ENCODE measurements at places on chromosomes 7 and 10.

DNA sequence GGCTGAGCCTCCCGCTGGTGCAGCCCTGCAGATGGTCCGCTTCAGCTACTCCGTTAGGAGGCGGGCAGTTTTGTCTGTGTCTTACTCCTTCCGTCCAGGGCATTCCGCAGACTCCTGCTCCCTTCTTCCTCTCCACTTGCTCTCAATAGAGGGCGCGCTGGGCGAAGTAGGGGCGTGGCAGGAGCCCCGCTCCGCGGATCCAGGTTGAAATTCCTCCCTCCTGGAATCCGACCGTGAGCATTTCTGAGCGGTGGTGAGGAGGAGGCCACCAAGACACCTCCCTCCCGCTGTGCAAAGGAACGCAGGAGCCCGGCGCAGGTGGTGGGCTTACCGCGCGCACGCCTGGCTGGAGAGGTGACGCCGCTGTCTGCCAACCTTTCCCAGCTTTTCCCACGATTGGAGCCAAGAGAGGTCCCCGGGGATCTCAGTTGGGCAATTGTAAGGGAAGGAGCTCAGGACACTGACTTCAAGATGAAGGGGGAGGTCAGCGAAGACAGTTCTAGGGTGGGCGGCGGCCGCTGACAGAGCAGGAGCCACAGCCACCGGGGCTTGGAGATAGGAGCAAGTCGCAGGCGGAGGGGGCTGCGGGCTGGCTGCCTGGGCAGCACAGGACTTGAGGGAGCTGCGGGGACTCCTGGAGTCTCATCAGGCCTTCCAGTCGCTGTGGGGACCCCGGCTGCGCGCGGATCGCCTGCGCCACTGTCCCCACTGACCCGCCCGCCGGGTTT is 1011.3 kb downstream of the XPNPEP1 start:
- DNase-seq: no peak

DNA sequence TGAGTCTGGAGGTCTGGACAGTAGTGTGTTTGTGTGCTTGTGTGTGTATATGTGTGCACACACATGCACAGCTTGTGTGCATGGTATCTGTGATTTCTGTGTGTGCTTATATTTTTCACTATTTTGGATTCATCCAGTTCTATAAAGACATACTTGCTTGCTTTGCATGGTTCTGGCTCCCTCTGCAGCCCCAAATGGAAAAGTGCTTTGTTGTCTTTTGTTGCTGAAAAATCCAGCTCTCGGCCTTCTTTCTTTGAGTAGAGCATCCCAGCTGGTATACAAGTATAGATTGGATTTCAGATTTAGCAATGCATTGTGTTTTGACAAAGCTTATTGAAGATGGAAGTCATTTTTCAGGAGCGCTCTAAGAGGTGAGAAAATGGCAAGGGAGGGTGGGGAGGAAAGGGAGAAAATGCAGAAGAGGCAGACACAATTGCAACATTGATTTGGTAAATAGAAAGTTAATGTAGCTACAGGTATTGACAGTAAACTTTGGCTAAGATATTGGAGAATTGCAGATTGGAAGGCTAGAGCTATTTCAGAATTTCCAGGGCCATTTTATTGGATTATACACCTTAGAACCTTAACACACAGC is 333.9 kb downstream of the AUTS2 start:
- DNase-seq: no peak

GRCh38 chr7:82235713-82236112 is 207.9 kb downstream of the CACNA2D1 start:
- no peak for DNase-seq

- no peak for DNase-seq
Measured at GRCh38 chr7:23353172-23353571, 54.0 kb downstream of the MALSU1 start.

GRCh38 chr7:96188174-96188581 is 133.7 kb downstream of the SLC25A13 start:
- no peak for DNase-seq

DNA sequence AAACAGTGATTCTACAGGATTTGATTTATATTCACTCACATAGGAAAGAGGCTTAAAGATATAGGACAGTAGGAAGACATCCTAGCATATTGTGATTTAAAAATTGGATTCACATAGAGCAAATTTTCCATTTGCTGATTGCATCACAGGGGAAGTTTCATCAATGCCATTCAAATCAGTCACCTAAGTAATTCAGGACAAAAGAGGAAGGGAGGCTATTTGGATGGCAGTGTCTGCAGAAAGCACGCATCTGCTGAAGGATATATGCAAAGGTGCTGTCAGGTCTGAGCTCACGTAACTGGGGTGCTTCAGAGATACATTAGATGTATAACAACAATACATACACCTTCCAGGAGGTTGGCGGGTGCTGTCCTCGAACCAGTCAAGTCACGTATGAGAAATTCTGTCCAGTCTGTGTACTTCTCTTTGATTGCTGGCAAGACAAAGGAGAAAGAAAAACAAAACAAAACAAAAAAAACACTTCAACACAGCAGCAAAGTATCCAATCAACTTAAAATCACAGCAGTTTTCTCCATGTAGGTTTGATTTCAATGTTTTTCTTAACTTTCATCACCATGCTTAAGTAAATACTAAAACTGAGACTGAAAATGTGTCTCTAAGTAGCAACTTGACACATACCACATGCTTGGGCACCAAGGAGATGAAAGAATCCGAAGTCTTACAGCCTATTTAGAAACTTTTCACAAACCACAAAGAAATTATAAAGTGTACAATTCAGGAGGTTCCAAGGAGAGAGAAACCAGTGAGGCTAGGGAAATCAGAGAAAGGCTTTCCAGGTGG is 125.1 kb downstream of the SFMBT2 start:
- no peak for DNase-seq

GRCh38 chr7:45657136-45657889 is 83.1 kb downstream of the ADCY1 start:
- no peak for DNase-seq

DNA sequence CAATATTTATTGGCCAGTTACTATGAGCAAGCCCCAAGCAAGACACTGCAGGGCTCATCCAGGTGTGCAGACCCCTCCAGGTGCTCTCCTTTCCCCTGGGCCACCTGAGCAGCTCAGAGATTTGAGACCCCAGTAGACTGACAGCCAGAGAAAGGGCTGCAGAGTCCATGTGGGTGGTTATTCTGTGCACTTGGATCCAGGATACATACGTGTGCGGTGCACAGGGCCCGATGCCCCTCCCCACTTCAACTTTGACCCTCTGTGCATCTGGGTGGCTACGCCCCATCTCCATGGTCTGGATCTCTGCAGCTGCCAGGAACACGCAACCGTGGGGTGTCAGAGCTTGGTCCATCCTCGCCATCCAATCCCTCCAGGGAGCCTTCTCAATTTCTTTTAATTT is 72.9 kb downstream of the MKI67 start:
- DNase-seq: no peak

- DNase-seq: no peak
Measured at GRCh38 chr10:71231206-71231605, 18.8 kb downstream of the UNC5B start.

GRCh38 chr10:95289921-95290421 is 832 bp downstream of the PDLIM1 start:
- no peak for DNase-seq

- no peak for DNase-seq
Measured at GRCh38 chr7:77537778-77538280, 734 bp downstream of the PTPN12 start.

GRCh38 chr7:21550076-21550475 is 7.2 kb downstream of the DNAH11 start:
- DNase-seq: no peak

DNA sequence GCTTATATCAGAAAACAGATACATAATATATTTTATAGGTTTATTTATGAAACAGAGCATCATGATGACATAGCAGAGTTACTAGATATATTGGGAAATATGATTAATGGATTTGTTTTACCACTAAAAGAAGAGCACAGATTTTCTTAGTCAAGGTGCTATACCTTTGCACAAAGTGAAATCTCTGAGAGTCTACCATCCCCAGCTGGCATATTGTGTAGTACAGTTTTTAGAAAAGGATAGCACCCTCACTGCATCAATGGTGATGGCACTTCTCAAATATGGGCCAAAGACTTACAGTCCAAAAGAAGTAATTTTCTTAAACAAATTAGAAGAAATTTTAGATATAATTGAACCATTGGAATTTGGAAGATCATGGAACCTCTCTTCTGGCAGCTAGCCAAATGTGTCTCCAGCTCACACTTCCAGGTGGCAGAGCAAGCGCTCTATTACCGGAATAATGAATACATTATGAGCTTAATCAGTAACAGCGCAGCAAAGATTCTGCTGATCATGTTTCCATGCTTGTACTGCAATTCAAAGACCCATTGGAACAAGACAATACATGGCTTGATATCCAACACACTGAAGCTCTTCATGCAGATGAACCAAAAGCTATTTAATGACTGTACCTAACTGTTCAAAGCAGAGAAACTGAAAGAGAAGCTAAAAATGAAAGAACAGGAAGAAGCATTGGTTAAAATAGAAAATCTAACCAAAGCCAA is 21.9 kb upstream of the CREB3L2 start:
- no peak for DNase-seq

DNA sequence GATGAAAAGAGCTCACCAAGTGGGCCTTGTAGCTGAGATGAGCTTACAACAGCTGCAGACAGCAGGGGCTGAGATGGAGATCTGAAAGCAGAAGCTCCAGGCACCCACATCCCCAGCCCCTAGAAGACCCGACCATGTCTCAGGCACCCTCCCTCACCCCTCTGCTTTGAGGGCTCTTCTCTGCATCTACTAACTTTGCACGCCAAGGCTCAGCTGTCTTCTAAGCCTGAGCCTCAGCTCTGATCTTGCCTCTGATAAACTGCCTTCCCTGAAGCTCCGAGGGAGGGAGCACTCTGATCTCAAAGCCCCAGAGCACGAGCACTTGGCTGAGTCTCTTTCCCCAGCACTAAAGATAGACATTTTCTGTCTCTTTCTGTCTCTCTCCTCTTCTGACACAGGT is 42.0 kb downstream of the ANXA8 start:
- no peak for DNase-seq

GRCh38 chr7:24763303-24763901 is 6.1 kb upstream of the GSDME start:
- no peak for DNase-seq

GRCh38 chr7:103686064-103686463 is 240.1 kb upstream of the SLC26A5 start:
- no peak for DNase-seq

DNA sequence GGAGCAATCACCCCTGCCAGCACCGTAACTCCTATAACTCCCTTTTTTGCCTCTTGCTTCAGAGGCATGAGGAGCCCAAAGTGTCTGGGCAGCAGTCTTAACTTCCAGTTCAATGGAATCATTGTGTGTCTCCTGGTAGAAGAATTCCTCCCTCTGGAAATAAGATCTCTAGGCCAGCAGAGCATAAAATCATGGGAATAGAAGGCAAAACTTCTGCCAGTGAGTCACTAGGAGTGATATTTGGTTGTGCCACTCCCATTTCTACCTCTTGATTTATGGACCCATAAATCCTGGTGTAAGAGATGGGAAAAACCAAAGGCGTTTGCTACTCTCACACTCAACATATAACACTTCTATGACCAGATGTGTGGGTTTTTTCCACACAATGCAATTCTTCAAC is 104.9 kb upstream of the FAM180A start:
- DNase-seq: no peak

- DNase-seq: no peak
Measured at GRCh38 chr7:128394904-128395496, 14.8 kb downstream of the IMPDH1 start.

- DNase-seq: no peak
Measured at GRCh38 chr7:122628651-122629411, 70.1 kb downstream of the RNF133 start.

DNA sequence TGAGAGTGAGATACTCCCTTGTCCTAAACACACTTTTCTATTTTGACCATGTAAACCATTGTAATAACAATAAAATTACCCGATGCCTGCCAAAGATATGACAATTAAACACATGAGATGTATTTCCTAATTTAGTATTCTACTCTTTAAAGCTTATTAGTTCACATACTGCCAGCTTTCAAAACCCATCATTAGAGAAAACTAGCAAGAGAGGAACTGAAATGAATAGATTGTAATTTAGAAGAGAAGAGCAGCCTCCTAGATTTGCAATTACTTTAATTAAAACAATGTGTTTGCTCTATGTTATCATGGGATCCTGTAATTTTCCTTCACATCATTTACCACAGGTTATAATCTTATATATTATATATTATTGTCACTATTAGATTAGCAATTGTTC is 428.2 kb downstream of the THSD7A start:
- no peak for DNase-seq

DNA sequence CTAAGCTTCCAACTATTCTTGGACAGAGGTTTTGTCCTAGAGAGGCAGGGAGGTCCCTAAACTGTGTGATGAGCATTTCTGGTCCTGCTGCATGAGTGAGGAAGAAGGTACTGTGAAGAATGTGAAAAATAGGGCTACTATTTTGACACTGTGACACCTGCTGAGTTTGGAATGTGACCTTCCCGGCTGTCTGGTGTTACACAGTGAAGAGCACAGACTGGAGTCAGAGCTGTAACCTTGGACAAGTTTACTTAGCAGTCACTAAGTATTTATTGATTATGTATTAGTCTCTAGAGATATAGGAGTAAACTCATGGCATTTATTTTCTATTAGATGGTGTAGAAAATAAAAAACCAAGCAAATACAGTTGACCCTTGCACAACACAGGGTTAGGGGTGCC is 12.3 kb downstream of the GOLGA7B start:
- no peak for DNase-seq
